ENCODE measurements at places on chromosomes 4 and X.

- DNase-seq = no peak
Measured at GRCh38 chrX:152343306-152343705, 107.8 kb downstream of the GABRA3 start.

DNA sequence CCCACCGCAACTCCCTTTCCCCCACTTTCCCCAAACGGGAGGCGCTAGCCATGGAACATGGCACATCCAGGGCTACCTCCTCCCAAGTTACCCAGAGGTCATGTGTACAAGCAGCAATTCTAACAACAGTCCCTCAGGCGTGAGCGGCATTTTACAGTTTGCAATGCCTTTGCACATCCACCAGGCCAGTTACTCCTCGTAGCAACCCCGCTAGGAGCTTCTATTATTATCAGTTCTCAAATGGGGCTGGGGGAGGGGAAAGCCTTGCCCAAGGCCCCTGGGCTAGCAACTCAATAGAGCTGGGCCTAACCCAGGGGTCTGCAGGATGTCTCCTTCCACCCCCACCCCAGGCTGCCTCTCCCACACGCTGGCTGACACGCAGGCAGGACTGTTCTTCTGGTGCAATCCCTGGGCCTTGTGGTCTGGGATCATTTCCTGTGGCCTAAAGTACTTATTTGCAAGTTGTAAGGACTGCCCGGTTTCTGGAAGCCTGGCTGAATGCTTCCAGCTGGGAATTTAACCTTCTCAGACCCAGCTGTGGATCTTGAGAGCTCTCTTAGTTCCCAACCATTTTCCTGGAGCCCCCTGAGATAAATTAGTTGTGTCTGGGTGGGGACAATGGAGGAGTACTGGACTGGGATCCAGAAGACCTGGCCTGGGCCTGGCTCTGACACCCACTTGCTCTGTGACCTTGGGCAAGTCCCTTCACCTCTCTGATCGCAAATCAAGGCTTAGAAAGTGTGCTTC is 27.7 kb downstream of the PJA1 start:
- DNase-seq = no peak

DNA sequence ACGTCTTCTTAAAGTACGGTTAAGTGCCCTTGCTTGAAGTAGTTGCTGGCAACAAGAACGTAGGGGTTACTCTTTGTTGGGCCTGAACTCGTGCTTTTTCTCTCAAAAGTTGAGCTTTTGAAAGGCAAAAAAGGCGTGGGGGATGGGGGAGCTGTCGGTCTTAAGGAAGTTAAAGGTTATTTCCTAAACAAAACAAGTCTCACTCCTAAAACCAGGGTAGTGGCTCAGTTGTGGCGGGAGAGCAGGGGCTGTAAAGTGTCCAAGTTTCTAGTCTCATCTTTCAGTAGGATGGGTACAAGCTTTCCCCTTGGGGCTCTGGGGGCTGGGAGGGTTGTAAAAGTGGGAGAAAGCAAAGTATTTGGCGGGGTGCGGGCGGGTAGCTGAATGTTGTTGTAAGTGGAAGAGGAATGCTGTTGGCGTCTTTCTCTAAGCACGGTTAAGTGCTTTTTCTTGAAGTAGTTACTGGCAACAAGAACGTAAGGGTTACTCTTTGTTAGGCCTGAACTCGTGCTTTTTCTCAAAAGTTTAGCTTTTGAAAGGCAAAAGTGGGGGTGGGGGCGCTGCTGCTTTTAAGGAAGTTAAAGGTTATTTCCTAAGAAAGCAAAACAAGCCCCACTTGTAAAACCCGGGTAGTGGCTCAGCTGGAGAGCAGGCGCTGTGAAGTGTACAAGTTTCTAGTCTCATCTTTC is 904 bp upstream of the WDR1 start:
- no peak for DNase-seq

DNA sequence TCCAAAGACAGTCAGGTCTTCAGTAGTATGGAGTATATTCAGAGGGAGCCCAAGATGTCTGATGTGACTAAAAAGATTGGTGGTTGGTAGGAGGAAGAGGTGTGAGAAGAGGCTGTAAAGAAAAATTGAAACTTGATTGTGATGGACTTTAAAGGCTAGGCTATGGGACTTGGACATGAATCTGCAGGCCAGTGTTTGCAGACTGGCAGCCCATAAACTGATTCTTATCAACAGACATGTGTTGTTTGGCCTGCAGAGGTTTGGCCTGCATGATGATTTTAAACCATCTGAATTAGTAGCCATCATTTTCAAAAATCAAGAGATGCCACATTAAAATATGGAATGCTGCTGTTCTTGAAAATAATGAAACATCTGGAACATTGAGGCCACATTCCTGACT is 5.4 kb upstream of the AR start:
- DNase-seq = no peak

- DNase-seq = no peak
Measured at GRCh38 chrX:26581091-26581490, 365.1 kb downstream of the MAGEB5 start.

Data from GM18507 (cell line).